ENCODE measurements at places on chromosomes 5 and 9. TPM values are rescaled to one million over a fixed set of nuclear protein-coding genes. Genes with fewer than 3 reads are reported as not detected.

GRCh38 chr9:22158271-22158670 lies 149.2 kb upstream of the CDKN2B start:
- DNase-seq, result no peak

GDNF gene
- 0.23 TPM for total RNA-seq

LAMC3 gene
- total RNA-seq, result 28.5 TPM

FAM13B gene
- total RNA-seq, result 42.4 TPM

DNA sequence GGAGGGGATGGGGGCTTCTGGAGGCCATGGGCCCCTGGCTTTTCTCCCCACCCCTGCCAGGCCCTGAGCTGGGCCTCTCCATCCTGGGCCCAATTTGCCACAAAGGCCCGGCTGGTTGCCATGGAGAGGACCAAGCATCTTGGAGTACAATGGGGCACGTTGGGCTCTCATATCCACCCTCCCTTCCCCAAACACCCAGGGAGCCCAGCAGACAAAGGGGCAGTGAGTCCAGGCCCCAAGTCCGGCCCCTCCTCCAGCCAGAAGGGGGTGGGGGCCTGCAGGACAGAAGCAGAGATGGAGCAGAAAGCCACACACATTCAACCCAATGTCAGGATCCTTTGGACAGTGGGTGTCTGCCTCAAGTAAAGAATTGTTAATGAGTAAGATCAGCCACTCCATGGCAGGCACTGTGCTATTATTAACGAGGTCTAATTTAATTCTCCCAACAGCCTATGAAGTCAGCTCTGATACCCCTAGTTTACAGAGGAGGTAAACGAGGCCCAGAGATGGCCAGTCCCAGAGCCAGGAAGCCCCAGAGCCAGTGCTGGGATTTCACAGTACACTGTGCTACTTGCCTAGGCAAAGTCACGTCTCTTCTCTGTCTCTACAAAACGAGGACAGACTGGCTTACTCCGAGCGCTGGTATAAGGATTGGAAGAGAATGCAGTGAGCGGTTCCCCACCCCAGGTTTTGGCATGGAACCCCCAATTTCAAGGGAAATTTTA lies 2.3 kb downstream of the CRB2 start:
- no peak for DNase-seq

- no peak for DNase-seq
These were observed at the start of gene ARSI for GRCh38 chr5:150302301-150303069. TSS of gene ARSI (minus strand) at chr5:150302905. CDS start at chr5:150302373, 532 bp downstream.

- DNase-seq, result no peak
These were observed 69.1 kb upstream of the TARS1 start for GRCh38 chr5:33371660-33372059.

All from upper lobe of right lung (tissue), 1 donor.